ENCODE measurements at places on chromosomes 1 and 21. TPM values are rescaled to one million over a fixed set of nuclear protein-coding genes. Genes with fewer than 3 reads are reported as not detected.

GRCh38 chr1:17887661-17888371 lies 132.7 kb downstream of the ACTL8 start:
- H3K4me1 ChIP-seq: no peaks in the 10 kb centered on the region
- no peak overlapping the region for H3K4me3 ChIP-seq
- no peaks in the 10 kb centered on the region for H3K36me3 ChIP-seq
- no peak for DNase-seq
- no peaks in the 10 kb centered on the region for H3K27me3 ChIP-seq

GRCh38 chr1:169941982-169942830 lies 48.5 kb upstream of the SCYL3 start:
- H3K4me3 ChIP-seq: no peak overlapping the region

- H3K36me3 ChIP-seq: no peaks in the 10 kb centered on the region
- peaks cover 6% of the 10 kb centered on the region for H3K27me3 ChIP-seq
- H3K4me3 ChIP-seq: no peak overlapping the region
- H3K4me1 ChIP-seq: no peaks in the 10 kb centered on the region
These were observed 27.8 kb upstream of the NFASC start for GRCh38 chr1:204842892-204843291.

GRCh38 chr1:25668931-25669573 lies 52.5 kb downstream of the MAN1C1 start:
- peaks cover 52% of the 10 kb centered on the region for H3K27me3 ChIP-seq
- no peak overlapping the region for H3K27ac ChIP-seq
- no peak overlapping the region for H3K4me3 ChIP-seq
- H3K4me1 ChIP-seq: peaks cover 16% of the 10 kb centered on the region
- H3K36me3 ChIP-seq: peaks cover 24% of the 10 kb centered on the region
- DNase-seq: no peak

GRCh38 chr1:173505391-173505790 lies 28.3 kb downstream of the PRDX6 start:
- no peak for DNase-seq
- no peaks in the 10 kb centered on the region for H3K4me1 ChIP-seq
- H3K36me3 ChIP-seq: no peaks in the 10 kb centered on the region
- H3K27ac ChIP-seq: no peak overlapping the region

- H3K27me3 ChIP-seq: no peaks in the 10 kb centered on the region
- DNase-seq: no peak
- H3K4me3 ChIP-seq: no peak overlapping the region
- peaks cover 60% of the 10 kb centered on the region for H3K4me1 ChIP-seq
These were observed 57.4 kb downstream of the GALNT2 start for GRCh38 chr1:230124186-230125128.

DNA sequence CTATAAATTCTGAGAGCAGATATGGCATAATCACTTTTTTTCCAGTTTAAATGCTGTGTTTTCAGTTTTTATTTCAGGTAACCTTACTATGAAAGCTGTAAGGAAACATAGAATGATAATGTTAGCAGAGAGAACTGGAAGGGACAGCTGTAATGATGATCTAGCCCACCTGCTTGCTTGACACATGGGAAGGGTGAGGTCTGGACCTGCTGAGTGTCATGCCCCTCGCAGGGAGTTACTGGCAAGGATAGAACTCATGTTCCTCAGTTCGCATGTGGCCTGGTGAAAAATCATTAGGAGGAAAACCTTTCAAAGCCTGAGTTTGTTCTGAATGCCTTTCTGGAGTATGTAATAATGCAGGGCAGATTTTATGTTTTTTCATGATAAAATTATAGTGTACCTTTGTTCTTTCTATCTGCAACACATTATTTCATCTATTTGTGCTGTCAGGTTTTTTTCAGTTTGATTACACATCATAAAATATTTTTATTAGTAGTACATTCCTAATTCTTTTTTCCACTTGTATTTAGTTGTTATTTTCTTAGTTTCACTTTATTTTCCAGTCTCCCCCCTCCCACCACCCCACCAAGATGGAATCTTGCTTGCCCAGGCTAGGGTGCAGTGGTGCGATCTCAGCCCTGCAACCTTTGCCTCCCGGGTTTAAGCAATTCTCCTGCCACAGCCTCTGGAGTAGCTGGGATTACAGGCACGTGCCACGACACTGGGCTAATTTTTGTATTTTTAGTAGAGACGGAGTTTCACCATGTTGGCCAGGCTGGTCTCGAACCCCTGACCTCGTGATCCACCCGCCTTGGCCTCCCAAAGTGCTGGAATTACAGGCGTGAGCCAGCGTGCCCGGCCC lies 8.0 kb downstream of the DDI2 start:
- H3K4me3 ChIP-seq: no peak overlapping the region
- no peak for DNase-seq
- no peak overlapping the region for H3K27ac ChIP-seq

DNA sequence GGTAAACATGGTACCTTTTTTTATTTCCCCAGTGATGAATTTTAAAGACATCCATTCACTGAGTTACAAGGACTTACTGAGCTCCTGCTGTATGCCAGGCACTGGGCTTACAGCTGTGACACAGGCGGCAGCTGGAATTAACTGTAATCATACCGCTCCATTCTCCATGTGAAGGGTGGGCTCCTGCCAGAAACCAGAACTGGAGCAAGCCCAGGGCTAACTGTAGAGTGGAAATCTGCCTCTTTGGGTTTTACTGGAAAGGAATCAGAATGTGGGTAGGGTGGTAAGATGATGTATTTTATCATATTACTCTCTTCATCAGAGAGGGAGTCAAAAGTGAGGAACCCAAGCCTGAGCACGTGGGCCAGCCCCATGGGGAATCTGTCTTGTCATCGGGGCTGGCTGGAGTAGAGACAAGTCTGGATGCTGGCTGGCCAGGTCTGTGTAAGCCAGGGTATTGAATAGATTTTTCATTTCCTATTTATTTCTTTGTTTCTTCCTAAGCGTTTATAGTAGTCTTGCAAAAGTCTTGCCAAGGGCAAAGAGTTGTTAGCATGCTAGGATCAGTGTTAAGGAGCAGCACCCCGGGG lies 21.5 kb downstream of the FGGY start:
- peaks cover 3% of the 10 kb centered on the region for H3K36me3 ChIP-seq
- no peak overlapping the region for H3K4me3 ChIP-seq
- no peaks in the 10 kb centered on the region for H3K27me3 ChIP-seq
- H3K4me1 ChIP-seq: peaks cover 23% of the 10 kb centered on the region

- H3K4me1 ChIP-seq: peaks cover 72% of the 10 kb centered on the region
- no peak overlapping the region for H3K27ac ChIP-seq
- no peak overlapping the region for H3K4me3 ChIP-seq
- DNase-seq: no peak
- H3K36me3 ChIP-seq: peaks cover 16% of the 10 kb centered on the region
These were observed 172.7 kb downstream of the TRIM33 start for GRCh38 chr1:114338191-114338890.

- peaks cover 66% of the 10 kb centered on the region for H3K36me3 ChIP-seq
- no peaks in the 10 kb centered on the region for H3K27me3 ChIP-seq
- DNase-seq: no peak
These were observed 9.0 kb downstream of the YTHDF2 start for GRCh38 chr1:28745653-28746173.

- peaks cover 20% of the 10 kb centered on the region for H3K4me1 ChIP-seq
- H3K27me3 ChIP-seq: no peaks in the 10 kb centered on the region
- H3K4me3 ChIP-seq: no peak overlapping the region
- DNase-seq: no peak
- H3K27ac ChIP-seq: no peak overlapping the region
These were observed 55.7 kb downstream of the HLCS start for GRCh38 chr21:36910581-36911307.

DNA sequence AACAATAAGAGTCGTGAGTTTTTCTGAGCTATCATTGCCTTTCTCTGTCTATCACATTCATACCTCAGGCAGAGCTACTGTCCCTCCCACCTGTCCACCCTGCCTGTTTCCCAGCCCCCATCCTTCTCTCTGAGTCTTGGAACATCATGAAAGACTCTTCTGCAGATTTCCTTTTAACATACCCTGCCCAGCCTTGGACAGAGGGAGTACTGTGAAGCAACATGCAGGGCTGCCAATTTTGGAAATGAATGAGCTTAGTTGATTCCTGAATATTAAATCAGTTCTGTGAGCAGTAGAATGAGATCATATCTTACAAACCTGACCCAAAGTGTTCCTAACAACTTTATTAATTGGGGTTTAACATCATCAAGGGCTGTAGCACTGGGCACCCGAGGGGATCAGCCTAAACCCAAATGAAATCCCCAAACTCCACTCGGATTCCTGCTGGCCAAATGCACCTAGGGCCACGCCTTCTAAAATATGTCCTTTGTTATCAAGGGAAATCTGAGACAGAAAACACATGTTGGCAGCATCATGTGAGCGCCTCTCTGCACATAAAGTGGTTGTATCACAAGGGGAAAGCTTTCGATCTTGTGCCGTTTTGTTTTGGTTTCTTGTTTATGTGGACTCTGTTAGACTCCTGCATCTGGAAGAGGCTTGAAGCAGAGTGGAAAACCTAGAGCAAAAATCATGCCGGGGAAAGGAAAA lies 357.6 kb downstream of the KIF26B start:
- H3K4me1 ChIP-seq: no peaks in the 10 kb centered on the region
- H3K4me3 ChIP-seq: no peak overlapping the region
- no peaks in the 10 kb centered on the region for H3K36me3 ChIP-seq
- no peak overlapping the region for H3K27ac ChIP-seq

GRCh38 chr1:175822580-175822979 lies 79.2 kb upstream of the TNR start:
- no peak for DNase-seq
- H3K27ac ChIP-seq: no peak overlapping the region
- H3K27me3 ChIP-seq: peaks cover 9% of the 10 kb centered on the region
- no peaks in the 10 kb centered on the region for H3K4me1 ChIP-seq

CHIA gene
- total RNA-seq: not detected

ZNF697 gene
- total RNA-seq: 0.13 TPM

SETSIP gene
- not detected for total RNA-seq

CLCA1 gene
- not detected for total RNA-seq

GTF2B gene
- total RNA-seq: 47.1 TPM

CD1C gene
- total RNA-seq: not detected

NBPF9 gene
- 28.8 TPM for total RNA-seq
